ENCODE measurements at places on chromosomes 6 and 20.

- DNase-seq, result no peak
These were observed 284.0 kb downstream of the KCNQ5 start for GRCh38 chr6:72905705-72906478.

- peak; percentile 2 for DNase-seq
These were observed 548.9 kb downstream of the FRK start for GRCh38 chr6:115511771-115512170.

DNA sequence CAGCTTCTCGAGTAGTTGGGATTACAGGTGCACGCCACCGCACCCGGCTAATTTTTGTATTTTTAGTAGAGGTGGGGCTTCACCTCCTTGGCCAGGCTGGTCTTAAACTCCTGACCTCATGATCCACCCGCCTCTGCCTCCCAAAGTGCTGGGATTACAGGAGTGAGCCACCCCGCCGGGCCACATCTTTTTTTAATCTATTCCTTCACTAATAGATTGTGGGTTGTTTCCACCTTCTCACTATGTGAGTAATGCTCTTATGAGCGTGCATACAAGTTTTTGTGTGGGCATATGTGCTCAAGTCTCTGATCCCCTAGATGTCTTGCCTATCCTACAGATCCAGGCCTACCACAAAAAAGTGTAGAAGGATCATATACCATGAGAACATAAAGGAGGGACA is 30.7 kb downstream of the CARMIL1 start:
- no peak for DNase-seq

- DNase-seq, result no peak
These were observed 57.0 kb downstream of the MAP1LC3A start for GRCh38 chr20:34615477-34615876.

GRCh38 chr6:25217302-25217701 is 61.9 kb upstream of the CARMIL1 start:
- no peak for DNase-seq

DNA sequence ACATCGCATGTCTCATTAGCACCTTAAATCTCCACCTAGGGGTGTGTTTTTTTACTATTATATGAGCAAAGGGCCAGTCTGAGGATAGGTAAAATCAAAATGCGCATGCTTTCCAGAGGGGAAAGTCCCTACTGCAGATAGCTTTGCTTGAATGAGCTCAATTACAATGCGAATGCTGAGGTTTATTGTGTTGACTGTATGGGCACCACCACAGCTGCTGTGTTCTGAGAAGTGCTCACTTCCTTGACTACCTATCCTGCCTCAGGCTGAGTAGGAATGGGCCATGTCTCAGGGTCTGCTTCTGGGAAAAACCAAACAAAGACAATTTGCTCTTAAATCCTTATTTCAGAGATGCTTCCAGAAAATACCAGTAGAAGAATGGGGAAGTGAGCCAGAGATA is 36.6 kb downstream of the MOCS1 start:
- no peak for DNase-seq

GRCh38 chr6:128062882-128063603 is 162.2 kb upstream of the THEMIS start:
- DNase-seq, result no peak

DNA sequence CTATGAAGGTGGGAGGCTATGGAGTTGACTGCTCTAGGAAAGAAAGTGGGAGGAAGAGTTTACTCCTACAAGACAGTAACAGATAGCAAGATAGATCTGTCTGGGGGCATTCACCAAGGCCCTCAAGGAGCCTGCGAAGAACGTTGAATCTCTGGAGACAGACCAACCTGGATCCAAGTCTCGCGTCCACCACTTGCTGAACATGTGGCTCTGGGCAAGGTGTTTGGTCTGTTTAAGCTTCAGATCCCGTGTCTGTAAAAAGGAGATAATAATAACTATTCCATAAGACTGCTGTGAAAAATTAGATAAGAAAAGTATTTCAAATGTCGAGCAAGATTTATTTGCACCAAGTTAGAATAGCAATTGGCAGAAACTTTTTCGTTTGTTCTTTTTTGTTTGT is 8.1 kb upstream of the EEF1A1 start:
- no peak for DNase-seq

DNA sequence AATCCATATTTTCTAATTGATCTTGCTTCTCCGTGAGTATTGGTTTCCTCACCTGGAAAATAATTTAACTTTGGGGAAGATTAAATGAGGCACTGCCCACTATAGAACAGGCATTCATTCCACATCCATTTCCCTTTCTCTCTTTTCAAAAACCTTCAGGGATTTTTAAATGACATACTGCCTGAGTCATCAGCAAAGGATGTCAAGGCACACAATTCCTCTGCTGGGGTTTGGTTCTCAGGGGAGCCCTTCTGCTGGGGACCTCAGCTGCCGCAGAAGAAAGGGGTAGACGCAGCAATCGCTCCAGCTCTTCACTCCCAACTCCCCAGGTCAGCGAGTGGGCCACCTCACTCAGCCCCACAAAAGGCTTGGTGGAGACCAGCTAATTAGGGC is 90.7 kb upstream of the BACH2 start:
- no peak for DNase-seq

DNA sequence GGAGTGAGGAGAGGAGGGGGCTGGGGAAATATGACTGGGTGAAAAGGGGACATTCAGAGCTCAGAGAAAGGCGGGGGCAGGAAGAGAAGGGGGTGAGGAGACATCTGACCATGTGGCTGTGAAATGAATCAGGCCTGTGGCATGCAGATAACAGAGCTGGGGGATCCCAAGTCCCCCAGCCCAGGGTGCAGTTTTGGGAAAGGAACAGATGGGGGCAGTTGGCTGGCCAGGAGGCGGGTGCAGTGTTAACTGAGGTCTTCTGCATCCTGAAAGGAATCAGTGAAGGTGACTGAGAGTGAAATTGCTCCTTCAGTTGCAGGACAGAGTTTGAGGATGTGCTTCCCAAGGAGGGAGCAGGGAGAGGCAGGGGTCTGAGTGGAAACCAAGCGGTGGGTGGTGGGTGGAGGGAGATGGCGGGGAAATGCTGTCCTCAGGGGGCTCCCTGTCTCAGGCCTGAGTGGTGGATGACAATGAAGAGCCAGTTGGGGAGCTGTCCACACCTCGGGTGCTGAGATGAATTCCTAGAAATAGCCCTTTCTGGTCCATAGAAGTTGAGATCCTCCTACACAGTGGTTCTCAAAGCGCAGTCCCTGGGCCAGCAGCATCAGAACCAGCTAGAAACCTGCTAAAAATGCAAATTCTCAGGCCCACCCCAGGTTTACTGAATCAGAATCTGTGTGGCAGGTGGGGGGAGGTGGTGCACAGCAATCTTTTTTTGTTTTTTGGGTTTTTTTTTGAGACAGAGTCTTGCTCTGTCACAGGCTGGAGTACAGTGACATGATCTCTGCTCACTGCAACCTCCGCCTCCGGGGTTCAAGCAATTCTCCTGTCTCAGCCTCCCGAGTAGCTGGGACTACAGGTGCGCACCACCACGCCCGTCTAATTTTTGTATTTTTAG is 26.0 kb upstream of the CCDC167 start:
- DNase-seq, result peak; percentile 65

- DNase-seq, result no peak
These were observed 84.5 kb upstream of the MCHR2 start for GRCh38 chr6:100078509-100078908.

DNA sequence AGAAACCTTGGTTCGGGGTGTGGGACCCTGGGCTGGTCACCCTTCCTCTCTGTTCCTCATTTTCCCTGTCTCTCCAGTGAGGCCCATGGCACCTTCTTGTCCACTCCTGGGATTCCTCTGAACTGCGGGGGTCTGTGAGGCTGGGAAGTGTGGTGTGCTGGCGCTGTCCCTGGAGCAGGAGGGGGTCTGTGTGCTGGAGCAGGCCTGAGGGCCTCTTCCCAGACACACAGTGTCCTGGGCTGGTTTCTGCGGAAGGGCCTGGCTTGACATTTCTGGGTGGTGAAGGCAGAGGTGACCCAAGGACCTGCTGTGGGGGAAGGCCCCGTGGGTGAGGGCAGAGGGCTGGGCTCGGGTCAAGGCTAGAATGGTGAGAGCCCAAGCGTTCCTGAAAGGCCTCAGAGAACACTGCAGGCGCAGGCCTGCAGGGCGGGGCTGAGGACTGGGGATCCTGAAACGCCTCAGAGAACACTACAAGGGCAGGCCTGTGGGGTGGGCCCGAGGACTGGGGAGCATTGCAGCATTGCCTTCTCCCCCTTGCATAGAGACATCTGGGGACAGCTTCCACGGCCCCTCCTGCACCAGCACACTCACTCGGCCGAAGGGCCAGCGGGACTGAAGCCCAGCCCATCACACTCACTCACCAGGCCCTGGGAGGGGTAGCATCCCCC is 10.6 kb upstream of the BAK1 start:
- no peak for DNase-seq

GRCh38 chr6:106913676-106914280 is 60.8 kb downstream of the CD24 start:
- no peak for DNase-seq

- DNase-seq, result no peak
These were observed 224.8 kb upstream of the CDH4 start for GRCh38 chr20:61027218-61027617.

GRCh38 chr6:35635601-35636597 is 52.8 kb downstream of the FKBP5 start:
- DNase-seq, result no peak

GRCh38 chr6:169240591-169241390 is 12.9 kb downstream of the THBS2 start:
- no peak for DNase-seq

GRCh38 chr6:144659202-144660182 is 374.4 kb downstream of the UTRN start:
- peak; percentile 77 for DNase-seq

DNA sequence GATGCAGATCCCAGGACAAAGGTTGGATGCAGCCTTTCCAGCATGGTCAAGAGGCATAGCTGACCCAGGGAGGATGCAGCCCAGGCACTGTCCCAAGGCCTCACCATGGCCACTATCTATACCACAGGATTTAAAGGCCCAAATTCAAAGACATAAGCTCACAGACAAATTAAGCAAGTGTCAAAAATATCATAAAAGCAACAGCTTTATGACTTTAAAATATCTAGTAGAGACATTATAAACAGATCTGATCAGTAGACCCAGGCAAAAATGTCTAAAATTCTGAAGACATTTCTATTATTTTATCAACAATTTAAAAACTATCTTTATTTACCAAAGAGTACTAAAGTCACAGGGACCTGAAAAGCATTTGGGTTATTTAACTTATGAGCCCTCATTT is 373.5 kb downstream of the CDC5L start:
- DNase-seq, result no peak

- no peak for DNase-seq
These were observed 1.1 kb downstream of the ARG1 start for GRCh38 chr6:131574133-131574532.

DNA sequence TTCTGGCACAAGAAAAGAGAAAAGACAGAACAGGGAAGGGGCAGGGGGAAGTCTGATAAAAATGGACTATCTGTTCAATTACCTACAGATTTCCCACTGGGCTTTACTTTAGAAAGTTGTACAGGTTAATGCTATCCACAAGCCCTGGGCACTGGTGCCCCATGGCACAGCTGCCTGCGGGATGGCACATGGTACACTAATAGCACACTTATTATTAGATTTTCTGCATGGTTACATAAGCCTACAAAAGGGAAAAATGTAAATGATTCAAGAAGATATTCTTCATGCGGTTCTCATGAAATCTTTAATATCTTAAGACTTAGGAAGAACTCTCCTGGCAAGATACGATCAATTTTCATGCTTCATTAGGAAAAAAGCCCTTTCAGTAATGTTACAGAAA is 137.5 kb downstream of the GMPR start:
- no peak for DNase-seq

- DNase-seq, result peak; percentile 62
These were observed 150.4 kb upstream of the PHACTR3 start for GRCh38 chr20:59453759-59454560.

DNA sequence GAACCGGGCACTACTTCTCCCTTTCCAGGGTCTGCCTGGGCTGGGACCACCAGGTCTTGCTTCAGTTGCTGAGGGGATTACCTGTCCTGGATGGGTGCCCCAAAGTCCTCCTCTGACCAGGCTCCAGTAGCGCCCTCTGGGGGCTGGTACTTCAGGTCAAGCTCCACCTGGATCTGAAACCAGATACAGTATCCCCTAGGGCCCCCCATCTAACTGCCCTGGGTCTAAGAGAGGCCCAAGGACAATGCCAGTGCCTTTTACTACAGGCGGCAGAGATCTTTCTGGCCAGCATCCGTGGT is 11.2 kb upstream of the SPAG4 start:
- no peak for DNase-seq

DNA sequence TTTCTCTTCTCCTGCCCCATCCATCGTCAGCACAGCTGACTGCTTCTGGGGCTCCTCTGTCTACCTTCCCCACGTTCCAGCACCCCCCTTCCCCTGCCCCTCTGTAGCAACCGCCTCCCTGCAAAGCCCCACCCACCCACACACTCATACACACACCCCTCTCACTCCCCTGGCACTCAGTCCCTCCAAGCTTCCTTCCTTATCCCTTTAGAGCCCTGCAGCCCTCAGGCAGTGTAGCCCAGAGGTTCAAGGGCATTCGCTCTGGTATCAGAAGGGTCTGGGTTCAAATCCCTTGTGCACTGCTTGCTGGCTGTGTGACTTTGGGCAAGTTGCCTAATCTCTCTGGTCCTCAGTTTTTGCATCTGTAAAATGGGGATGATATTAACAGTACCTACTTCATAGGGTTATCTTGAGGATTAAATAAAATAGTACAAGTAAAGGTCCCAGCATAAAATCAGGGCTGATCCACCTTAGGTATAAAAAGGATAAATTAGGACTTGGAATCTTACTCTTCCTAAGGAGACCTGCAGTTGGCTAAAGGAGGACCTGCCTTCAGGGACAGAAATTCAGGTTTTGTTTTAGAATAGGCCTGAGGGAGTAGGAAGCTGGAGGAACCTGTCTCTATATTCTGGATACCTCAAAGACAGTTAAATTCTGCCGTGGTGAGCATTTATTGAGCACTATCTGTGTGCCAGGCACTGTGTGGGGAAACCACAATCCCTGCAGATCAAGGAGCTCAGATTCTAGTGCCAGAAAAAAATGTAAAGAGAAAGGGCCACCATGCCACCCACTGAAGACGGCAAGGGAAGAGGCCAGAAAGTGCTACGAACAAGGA is 94.1 kb downstream of the SNX5 start:
- DNase-seq, result no peak

GRCh38 chr20:36472637-36473090 is 68.7 kb upstream of the MYL9 start:
- DNase-seq, result no peak

- no peak for DNase-seq
These were observed 23.7 kb upstream of the TMEM14A start for GRCh38 chr6:52647199-52647598.

Measured in eye (tissue), 1 donor.